NCI-H1930 (cell line): ENCODE measurements at places on chromosomes 1 and 21.

DNA sequence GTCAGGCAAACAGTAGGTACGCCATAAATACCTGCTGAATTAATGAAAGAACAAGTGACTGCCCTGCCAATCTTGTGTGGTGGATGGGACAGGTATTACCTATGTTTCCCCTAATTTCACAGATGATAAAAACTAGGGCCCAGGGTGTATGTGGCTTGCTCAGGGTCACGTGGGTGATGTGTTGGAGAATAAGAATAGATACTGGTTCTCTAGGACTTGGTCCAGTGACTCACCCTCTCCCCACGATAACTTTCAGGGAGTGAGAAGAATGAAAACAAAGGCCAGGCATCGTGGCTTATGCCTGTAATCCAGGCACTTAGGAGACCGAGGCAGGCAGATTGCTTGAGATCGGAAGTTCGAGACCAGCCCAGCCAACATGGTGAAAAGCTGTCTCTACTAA, 26.7 kb downstream of the SLC26A9 start:
- DNase-seq = no peak

DNA sequence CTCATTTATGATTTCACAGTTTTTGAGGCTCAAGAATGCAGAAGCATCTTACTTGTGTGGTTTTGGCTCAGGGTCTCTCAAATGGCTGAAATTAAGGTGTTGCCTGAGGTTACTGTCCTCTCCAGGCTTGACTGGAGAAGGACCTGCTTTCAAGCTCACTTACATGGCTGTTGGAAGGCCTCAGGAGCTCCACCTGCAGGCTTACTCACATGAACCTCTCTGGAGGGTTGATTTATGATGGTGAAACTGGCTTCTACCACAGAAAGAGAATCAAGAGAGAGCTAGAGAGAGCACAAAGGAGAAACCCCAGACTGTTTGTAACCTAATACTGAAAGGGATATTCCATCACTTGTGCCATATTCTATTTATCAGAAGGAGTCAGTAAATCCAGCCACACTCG, 6.2 kb upstream of the KCNK2 start:
- DNase-seq = no peak

- no peak for DNase-seq
Observed at GRCh38 chr1:205824180-205824579, 11.2 kb upstream of the SLC41A1 start.

DNA sequence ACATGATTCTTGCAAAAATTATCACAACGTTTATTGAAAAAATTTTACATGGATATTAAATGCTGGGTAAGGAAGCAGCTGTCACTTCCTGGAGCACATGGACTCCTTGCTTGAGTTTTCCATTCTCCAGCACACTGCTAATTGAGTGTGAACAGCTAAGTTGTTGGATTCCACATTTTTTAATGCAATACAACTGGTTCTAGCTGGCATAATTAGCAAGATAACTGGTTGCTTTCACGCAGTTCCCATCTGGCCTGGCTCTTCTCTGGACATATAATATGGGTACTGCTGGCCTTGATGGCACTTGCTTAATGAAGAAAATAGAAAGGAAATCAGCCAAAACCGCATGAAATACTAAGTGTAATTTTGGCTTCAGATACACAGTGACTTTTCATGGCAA, 26.6 kb downstream of the RGS21 start:
- no peak for DNase-seq

DNA sequence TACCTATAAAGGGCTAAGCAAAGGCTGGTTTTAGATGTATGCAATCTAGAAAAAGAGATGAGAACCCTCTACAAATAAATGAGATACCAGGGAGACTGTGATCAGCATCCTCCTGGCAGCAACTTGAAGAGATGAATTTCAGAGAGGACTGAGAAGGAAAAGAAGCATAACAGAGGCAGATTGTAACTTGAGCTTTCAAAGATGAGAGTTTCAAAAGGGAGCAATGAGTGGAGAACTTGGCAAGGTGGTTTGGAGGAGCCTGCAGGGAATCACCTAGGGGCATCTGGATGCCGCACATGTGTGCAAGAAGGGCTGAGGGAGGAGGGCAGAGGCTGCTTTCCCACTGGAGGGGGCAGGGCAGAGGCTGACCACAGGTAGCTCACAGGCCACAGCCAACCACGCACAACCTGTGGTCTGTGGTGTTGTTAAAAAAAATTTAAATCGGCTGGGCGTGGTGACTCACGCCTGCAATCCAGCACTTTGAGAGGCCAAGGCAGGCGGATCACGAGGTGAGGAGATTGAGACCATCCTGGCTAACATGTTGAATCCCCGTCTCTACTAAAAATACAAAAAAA, 50.2 kb downstream of the PCNX2 start:
- no peak for DNase-seq

- DNase-seq = peak; percentile 94
Observed at GRCh38 chr1:144551543-144552424, 40.9 kb upstream of the PPIAL4F start.

GRCh38 chr1:58768971-58769808, 14.7 kb downstream of the JUN start:
- peak; percentile 13 for DNase-seq

GRCh38 chr1:175984813-175985212, 222.3 kb downstream of the COP1 start:
- DNase-seq = no peak

- no peak for DNase-seq
Observed at GRCh38 chr1:212607206-212607912, 1.2 kb upstream of the ATF3 start.

DNA sequence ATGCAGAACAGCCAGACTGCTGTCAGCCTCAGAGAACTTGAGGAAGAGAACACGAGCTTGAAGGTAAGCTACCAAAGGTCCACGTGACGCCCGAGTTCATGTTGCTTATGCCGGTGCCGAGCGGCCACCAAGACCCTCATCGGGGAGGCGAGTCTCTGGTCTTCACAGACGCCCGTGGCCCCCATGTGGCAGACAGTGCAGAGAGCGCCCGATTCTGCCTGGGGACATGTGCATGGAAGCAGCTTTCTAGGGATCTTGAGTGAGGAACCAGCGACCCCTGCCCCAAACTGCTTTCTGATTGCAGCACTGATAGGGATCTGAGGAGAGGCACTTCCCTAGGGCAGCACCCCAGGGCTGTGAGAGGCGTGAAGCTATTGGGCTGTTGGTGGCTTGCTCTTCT, 56.3 kb upstream of the DIP2A start:
- DNase-seq = no peak

DNA sequence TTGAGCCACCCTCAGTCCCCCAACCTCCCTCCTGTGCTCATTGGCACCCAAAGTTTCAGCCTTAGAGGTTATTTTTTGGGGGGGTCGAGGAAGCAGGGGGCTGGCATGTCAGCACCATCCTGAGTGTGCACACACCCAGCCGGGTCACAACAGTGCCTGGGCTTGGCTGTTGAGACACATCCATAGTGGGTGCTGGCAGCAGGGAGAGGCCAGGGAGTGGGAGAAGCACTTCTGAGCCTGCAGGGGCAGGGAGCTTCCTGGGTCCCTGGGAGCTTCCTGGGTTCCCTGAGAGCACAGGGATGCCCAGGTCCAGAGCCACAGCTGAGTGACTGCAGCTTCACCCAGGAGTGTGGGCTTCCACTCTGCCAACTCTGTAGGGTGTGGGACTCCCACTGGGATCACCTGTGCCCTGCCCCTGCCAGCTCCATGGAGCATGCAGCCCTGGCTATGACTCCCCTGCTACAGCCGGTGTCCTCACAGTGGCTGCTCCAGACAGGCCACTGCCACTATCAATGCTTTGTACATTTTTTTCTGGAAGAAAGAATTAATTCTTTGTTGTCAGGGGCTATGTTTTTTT, 240.4 kb downstream of the PTGER3 start:
- DNase-seq = no peak

- DNase-seq = no peak
Observed at GRCh38 chr1:229224308-229224707, 46.6 kb upstream of the RAB4A start.

- DNase-seq = no peak
Observed at GRCh38 chr1:41805771-41806471, 112.8 kb downstream of the HIVEP3 start.

DNA sequence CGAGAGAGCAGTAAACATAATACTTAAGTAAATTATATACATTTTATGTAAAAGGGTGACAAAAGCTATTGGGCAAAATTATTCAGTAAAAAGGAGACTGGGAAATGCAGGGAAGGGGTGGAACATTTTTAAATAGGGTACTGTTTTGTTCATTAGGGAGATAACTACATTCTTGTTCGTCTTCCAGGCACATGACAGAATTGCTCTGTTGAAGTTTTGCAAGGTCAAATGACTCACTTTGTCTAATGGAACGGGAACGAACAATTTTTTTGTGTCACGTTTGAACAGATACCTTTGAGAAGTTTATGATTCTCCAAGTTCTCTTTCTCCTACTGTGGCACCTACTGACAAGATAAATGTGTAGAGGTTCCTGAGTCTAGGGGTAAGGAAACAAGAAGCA, 382.3 kb upstream of the ZRANB2 start:
- DNase-seq = no peak

- DNase-seq = no peak
Observed at GRCh38 chr1:117020526-117021156, 19.1 kb downstream of the CD101 start.

- DNase-seq = no peak
Observed at GRCh38 chr1:115558275-115558674, 83.5 kb upstream of the VANGL1 start.

DNA sequence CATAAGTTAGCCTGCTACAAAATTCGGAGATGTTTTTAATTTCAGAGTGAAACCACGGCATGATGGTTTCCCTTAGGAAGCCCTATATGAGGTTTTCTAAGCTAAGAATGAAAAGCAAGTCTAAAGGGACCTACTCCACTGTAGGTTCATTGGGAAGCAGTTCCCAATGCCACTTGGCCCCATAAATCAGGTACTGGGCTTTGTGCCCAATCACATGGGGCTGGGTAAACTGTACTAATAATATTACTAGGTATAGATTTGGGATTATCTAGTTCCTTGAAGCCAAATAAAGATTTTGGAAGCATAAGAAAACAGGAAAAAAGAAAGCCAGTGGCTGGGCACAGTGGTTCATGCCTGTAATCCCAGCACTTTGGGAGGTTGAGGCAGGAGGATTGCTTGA, 19.1 kb upstream of the ANGPTL7 start:
- DNase-seq = no peak

DNA sequence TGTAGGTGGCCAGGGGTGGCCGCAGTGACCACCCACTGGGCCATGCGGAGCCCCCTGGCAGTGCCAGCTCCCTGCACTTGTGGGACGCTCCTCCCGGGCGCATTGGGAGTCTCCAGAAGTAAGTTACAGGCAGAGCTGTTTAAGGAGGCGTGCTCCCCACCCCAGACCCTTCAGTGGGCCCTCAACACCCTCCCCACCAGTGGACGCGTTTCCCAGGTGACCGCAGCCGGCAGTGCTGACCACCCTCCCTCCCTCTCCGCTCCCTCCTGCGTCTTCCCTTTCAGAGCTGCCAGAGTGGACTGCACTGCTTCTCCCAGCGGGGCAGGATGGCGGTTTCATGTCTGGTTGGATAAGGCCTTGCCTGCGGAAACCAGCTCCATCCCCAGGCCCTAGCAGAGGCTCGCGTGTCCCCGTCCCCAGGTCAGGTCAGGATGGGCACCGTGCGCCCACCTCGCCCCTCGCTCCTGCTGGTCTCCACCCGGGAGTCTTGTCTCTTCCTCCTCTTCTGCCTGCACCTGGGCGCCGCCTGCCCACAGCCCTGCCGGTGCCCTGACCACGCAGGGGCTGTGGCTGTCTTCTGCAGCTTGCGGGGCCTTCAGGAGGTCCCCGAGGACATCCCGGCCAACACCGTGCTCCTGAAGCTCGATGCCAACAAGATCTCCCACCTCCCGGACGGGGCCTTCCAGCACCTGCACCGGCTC, 1.1 kb downstream of the LRRC3 start:
- no peak for DNase-seq

GRCh38 chr1:181737056-181737455, 253.7 kb downstream of the CACNA1E start:
- no peak for DNase-seq

DNA sequence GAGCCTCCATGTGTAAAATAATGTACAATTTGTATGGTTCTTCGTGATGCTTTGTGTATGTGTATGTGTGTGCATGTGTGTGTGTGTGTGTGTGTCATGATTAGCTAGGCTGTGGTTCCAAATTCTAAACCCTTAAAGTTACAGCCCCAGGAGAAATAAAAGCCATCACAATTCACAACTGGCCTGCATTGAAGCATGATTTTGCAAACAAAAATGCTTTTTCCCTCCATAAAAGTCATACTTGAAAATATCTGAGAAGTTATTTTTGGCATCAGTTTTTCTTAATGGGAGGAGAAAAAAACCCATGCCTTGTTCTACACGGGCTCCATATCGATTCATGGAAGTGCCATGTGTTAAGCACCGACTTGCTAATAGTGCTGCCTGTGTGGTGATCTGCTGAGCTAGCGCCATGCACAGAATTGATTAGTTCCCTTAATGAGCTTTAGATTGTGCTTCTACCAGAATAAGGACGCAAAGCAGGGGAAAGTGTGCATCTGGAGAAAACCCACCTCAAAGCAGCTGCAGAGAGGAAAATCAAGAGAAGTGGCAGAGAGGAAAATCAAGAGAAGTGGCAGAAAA, 207.3 kb downstream of the DSCAM start:
- DNase-seq = peak; percentile 28

- DNase-seq = no peak
Observed at GRCh38 chr1:113949007-113949406, 19.9 kb downstream of the HIPK1 start.

DNA sequence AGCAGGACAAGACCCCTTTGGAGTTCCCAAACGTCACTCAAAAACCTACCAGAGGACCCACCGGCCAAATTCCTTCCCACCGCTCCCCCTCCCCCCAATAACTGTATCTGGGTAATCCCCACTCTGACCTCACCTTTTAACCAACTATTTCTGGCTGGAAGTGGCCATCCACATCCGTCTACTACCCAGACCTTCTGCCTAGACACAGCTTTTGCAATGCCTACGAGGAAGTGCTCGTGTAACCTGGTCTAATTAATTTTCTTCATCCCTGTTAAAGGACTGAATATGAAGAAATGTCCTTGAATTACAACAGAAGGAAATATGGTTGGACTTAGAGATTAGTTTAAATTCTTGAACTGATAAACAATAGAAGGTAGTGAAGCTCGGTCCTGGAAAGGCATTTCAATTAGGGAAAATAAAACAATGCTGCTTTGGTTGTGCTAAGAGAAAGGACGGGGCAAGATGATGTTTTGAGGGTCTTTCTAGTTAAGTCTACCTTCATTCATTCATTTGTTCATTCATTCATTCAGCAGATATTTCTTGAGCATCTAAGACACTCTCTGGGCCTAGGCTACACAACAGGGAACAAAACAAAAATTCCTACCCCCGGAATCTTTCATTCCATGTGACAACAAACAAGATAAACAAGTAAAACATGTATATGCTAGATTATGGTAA, 18.8 kb downstream of the AVPR1B start:
- no peak for DNase-seq
